ENCODE measurements at places on chromosomes 7 and 10.

DNA sequence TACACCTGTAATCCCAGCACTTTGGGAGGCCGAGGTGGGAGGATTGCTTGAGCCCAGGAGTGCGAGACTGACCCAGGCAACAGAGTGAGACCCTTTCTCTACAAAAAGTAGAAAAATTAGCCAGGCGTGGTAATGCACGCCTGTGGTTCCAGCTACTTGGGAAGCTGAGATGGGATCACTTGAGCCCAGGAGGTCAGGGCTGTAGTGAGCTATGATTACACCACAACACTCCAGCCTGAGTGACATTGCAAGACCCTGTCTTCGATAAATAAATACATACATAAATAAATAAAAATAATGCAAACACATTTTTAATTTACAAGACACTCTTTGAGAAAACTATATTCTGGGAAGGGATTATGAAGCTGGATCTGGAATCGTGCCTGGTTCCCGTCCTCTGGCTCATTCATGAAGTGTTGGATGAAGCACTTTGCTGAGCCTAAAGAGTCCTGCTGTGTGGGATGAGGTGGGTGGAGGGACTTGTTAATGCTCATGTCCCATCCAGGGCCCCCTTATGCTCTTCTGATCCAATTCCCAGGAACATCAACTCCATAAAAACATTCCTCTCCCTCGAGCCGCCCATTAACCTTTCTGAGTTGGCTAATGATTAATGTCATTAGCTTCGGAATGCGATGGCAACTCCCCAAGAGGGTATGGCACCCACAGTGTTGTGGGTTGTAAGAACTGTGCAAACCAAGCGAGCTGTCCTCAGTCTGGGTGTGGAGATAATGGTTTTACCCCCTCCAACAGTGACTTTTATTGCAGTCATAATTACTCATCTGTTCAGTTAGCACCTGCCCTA is 236.3 kb downstream of the BAMBI start:
- no peak for DNase-seq

- no peak for DNase-seq
These were observed 2.9 kb upstream of the GDI2 start for GRCh38 chr10:5816170-5816569.

DNA sequence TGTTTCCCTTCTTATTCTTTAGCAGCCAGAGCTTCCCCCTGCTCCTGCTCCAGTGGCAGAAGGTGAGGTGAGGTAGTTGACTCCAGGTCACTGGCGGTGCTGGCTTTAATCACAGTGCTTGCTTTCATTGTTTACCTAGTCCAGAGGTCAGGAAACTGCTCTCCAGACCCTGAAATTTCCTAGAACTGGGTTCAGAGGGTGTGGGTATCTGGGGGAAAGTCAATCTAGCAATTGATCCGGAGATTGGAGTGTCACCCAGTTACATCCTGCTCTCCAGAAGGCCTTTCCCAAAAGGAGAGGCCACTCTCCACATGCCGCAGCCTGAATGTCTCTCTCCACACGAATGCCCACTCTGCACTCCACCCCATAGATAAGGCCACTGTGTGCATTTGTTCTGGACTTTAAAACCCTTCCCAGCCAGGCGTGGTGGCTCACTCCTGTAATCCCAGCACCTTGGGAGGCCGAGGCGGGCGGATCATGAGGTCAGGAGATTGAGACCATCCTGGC is 2.1 kb upstream of the MBL2 start:
- no peak for DNase-seq

DNA sequence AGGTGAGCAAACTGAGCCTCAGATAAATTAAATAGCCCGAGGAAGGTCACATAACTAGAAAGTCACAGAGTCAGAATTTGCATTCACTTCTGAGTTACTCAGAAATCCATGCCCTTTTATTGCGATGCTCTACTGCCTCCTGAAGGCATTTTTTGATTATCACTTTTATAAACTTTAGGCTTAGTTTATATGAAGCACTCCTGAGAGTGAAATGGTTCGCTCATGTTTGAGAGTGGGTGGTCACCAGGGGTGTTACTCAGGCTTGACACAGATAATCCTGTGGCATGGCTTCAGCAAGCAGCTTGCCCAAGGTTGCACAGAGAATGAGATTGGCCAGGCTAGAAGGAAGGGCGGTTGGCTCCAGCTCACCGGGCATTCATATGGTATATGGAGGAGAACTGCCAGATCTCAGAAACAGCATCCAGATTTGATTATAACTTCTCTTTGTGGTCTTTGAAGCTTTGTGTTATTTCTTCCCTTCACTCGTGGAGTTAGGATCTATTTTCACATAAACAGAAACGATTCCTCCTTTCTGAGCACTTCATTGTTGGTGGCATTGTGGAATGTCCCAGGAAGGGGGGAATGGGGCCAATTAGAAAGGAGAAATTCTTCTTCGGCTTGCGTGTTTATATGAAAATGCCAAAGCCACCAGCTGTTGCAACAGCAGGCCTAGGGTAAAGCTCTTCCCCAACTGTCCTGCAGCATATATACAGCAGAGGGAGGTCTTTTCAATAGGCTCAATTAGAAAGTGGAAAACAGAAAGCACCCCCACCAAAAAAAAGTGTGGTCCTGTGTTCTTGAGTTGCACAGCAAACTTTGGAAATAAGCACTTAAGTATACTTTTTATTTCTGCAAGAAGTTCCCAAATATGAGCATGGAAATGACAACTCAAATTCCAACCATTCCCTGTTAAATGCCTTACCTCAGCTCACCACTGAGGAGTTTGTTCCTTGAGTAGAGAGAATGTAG is 628.8 kb downstream of the SUGCT start:
- no peak for DNase-seq

GRCh38 chr7:111266613-111267012 is 175.7 kb downstream of the LRRN3 start:
- no peak for DNase-seq

DNA sequence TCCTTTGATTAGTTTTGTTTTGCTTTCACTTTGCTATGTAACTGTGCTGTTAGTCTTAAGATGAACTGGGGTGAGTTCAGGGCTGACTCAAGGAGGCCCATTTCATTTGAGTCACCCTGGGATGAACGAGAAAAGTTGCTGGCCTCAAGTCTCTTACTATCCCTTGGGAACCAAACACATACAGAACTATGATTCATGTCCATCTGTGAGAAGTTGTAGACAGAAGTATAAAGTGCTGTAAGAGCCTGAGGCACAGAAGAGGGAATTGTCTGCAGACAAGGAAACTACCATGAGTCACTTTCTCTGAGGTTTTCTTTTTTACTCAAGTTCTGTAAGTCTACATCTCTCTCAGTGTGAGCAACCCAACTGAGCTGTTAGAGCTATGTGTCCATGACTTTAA is 179.8 kb upstream of the CSTF2T start:
- peak; percentile 26 for DNase-seq

DNA sequence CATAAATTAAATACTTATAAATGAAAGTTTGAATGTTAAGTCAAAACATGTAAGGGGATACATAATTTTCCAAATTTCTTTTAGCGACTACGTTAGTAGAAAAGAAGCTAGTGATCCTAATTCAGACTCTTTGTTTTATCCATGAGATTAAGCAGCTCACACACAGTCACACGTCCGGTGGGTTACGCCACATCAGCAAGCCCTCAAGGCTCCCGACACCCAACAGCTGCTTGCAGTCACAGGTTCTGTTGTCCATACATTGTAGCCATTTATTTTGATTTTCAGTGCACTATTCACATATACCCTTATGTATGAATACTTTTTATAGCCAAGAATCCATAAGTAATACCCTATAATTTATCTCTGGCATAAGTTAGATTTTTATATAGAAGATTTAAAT is 39.5 kb downstream of the XRCC2 start:
- no peak for DNase-seq
